ENCODE measurements at places on chromosomes 13 and 19.

GRCh38 chr13:39734952-39735351, 79.5 kb downstream of the COG6 start:
- DNase-seq, result no peak

GRCh38 chr19:1355568-1356507, 27.9 kb upstream of the NDUFS7 start:
- no peak for DNase-seq

DNA sequence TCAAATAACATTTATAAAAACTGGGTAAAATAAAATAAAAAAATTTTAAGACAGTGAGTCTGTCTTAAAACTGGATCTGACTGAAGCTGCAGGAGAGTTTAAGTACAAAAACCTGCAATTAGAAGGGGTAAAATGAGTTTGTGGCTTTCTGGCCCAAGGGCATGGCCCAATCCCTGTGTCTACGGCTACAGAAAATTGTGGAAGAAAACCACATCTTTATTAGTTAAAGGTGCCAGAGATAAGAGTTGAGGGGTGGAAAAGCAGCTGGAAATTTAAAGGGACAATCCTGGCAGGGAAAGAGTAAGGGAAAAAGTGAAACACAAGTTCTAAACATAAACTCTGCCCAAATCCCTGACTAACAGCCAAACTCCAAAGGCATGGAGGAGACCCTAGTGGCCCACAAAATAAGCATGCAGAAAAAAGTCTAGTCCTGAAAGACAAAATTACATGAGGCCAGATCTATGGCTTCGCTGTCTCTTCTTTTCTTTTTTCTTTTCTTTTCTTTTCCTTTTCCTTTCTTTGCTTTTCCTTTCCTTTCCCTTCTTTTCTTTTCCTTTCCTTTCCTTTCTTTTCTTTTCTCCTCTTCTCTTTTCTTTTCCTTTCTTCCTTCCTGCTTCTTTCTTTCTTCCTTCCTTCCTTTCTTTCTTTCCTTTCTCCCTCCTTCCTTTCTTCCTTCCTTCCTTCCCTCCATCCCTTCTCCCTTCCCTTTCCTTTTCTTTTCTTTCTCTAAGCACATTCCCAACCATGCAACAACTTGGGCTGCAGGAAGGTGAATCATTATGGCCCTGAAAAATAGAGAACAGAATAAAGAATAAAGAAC, 23.5 kb upstream of the DLEU7 start:
- DNase-seq, result no peak

GRCh38 chr13:65650321-65650720, 1579.8 kb downstream of the PCDH9 start:
- no peak for DNase-seq

- DNase-seq, result no peak
These were observed 64.5 kb upstream of the SLC10A2 start for GRCh38 chr13:103130681-103131210.

DNA sequence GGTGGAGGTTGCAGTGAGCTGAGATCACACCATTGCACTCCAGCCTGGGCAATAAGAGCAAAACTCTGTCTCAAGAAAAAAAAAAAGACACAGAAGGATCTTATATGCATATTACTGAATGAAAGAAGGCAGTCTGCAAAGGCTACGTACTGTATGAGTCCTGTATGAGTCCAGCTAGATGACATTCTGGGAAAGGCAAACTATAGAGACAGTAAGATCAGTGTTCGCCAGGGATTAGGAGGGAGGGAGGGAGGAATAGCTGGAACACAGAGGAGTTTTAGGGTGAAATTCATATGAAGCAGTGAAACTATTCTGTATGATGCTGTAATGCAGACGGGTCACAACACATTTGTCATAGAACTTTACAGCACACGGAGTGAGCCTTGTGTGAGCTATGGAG, 165.9 kb upstream of the RNF113B start:
- no peak for DNase-seq

DNA sequence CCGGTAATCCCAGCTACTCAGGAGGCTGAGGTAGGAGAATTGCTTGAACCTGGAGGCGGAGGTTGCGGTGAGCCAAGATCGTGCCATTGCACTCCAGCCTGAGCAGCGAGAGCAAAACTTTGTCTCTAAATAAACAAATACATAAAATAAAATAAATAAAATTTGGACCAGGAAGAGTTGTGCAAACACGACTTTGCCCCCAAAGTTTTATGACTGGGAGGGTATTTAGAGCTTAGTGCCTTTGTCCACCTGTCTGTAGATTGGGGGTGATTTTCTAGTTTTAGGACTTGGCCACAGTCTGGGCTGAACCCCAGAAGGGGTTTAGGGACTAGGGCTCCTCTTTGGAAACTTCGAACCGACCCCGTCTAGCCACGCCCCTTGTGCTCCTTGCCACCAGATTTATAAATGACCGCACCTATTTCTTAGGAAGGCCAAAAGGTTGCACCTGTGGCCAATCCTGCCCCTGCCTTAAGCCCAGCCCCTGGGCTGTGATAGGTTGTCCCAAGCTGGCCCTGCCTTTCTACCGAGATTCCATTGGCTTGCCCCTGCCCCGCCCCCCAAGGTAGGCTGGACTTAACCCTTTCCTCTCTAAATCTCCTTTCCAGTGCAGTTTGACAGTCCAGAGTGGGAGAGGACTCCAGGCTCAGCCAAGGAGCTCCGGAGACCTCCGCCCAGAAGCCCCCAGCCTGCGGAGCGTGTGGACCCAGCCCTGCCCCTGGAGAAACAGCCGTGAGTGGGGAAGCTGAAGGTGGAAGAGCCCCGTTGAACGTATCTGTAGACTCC, 5.3 kb downstream of the SHD start:
- no peak for DNase-seq

- peak; percentile 62 for DNase-seq
These were observed 10.5 kb upstream of the B3GNT3 start for GRCh38 chr19:17784201-17785008.

GRCh38 chr19:35791814-35792279, 16.5 kb downstream of the ARHGAP33 start:
- DNase-seq, result no peak

DNA sequence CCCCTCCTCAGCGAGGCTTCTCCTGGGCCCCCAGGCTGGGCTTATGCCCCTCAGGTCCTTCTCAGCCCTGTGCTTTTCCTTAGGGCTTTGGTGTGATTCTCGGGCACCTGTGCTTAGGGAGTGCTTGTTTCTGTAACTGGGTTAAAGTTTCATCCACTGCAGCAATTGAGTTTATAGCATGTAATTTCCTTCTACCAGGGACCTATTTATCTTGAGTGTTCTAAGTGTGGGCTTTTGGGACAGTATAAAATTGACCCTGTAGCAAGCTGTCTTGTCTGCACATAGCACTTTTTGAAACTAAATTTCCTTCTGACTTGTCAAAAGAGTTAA, 47.6 kb downstream of the GATAD2A start:
- no peak for DNase-seq

- DNase-seq, result peak; percentile 88
These were observed 2.9 kb upstream of the DCUN1D2 start for GRCh38 chr13:113493315-113493951.

GRCh38 chr13:48542138-48542537, 9.3 kb upstream of the RCBTB2 start:
- DNase-seq, result no peak

- no peak for DNase-seq
These were observed 40.6 kb upstream of the GJB6 start for GRCh38 chr13:20272588-20273171.

GRCh38 chr13:99214232-99214631, 13.6 kb downstream of the UBAC2 start:
- no peak for DNase-seq

DNA sequence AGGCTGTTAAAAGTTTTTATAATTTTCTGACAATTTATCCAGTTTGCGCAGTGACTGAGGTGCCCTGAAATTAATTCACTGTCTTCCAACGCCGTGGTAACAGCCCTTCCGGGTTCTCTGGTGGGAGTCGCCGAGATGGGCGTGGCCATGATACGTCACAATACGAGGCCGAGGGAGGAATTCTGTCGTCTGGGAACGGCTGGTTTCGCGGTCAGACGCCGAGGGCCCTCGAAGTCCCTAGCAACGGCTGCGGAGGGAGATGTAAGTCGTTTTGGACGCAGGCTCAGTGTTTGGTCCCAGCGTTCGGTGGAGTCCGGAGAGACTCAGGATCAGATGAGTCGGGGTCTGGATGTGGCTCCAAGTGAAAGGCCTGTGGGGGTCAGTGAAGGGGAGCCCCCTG, 21.7 kb downstream of the ZNF613 start:
- DNase-seq, result no peak

GRCh38 chr19:29831686-29832085, 19.9 kb downstream of the CCNE1 start:
- no peak for DNase-seq

DNA sequence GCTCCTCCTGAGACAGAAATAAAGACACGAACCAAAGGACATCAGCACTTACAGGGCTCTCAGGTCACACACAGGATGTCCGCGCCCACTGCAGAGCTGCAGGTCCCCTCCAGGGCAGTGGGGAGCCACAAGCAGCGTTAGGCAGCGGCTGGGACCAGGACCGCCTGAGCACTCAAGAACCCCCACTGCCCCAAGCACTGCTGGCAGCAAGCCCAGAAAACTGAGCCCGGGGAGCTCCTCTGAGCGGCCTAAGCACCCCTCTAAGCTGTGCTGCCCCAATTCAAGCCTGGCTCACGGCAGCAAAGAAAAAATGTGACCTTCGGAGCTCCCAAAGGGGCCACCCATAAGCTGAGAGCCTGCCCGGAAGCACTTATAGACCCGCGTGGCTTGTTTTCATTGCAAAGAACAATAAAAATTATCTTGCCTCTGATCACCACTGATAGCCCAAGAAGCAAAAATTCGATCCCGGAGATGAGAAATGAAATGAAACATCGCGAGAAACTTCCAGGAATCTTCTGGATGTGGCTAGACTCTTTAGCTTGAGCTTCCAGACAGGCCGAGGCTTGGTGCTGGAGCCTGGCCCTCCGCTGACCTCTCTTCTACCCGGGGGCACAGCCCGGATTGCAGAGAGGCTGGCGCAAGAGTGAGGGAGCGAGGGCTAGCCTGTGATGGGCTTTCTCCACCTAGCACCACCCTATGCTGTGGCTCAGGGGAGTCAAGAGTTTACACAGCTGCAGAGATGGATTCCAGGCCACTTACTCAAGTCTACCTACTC, 6.3 kb downstream of the DPP9 start:
- DNase-seq, result no peak

DNA sequence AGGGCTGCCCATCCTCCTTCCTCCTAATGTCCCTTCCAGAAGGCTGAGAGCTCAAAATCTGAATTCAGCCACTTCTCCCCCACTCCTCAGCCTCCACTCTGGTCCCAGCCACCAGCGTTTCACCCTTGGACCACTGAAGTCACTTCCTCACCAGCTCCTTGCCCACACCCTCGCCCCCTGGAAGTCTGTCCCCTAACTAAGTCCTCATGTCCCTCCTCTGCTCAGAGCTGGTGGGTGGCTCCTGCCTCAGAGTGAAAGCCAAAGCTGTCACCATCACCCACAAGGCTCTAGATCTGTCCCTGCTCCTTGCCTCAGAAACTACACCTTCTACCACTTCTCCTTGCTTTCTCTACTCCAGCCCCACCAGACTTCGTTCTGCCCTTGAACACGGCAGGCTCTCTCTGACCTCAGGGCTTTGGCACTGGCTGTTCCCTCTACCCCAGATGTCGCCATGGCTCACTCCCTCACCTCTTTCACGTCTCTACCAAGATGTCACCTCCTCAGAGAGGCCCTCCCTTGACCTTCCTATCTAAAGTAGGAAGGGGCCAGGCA, 1.7 kb downstream of the ERCC1 start:
- DNase-seq, result no peak

DNA sequence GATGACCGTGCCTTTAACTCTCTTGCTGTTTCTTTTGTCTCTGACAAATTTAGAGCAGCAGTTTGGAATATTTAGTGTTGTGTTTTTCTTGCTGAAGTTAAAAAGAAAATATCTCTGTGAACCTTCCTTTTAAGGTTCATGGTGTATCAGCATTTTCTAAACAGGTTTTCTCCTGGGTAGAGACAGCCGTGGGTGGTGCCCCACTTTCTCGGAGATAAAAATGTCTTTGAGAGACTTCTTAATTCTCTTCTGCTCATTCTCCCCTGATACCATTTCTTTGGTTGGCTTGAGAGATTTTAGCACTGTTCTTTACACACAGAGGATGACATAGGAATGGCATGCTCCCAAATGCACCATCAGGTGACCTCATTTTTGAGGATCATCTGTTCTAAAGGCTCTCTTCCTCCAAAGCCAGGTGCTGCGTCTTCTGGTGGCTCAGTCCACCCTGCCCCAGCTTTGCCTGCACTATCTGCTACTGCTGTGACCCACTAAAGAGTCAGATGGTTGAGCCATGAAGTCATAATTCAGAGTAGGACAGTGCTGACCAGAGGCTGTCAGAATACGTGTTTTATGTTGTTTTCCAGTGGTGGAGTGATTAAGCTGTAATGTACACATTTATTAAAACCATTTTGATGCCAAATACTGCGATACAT, 90.3 kb upstream of the SLC10A2 start:
- no peak for DNase-seq

GRCh38 chr19:4722671-4723594, 709 bp downstream of the DPP9 start:
- peak; percentile 16 for DNase-seq

GRCh38 chr13:83867708-83868107, 14.6 kb downstream of the SLITRK1 start:
- no peak for DNase-seq

GRCh38 chr19:38003438-38004185, 96.6 kb downstream of the SIPA1L3 start:
- peak; percentile 99 for DNase-seq

GRCh38 chr13:98174307-98174706, 2.8 kb downstream of the RNF113B start:
- DNase-seq, result no peak

DNA sequence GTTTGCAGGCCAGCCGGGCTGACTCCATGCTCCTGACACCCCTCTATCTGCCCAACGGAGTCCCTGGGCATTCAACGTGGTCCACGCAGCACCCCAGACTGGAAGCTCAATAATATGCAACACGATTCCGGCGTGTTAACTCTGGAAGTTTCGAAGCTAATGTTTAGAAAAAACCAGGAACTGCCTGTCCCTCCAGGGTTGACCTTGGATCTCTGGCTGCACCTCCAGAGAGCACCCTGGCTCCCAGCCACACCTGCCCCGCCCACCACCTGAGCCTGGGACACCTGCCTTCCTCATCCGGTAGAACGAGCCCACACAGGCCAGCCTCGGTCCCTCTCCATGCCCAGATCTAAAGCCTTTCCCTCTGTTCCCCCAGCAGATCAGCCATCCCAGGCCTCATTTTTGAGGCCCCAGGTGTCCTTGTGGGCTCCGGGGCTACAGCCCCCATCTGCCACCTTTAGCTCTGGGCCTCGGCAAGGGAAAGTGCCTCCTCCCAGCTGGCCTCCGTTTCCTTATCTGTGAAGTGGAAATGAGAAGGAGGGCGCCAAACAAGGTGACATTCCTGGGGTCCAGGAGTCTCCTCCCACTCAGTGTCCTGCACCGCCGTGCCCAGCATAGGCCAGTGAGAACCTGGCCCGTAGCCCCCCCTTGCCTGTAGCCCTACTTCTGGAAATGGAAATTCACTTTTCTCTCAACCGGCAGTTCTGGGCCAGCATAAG, 38.7 kb downstream of the KLF2 start:
- no peak for DNase-seq
